ENCODE measurements at places on chromosomes 7 and 10. TPM values are rescaled to one million over a fixed set of nuclear protein-coding genes. Genes with fewer than 3 reads are reported as not detected.

The LIPA gene
- 34.3 TPM for total RNA-seq

The BLNK gene
- not detected for total RNA-seq

The CDK1 gene
- total RNA-seq: 132 TPM

The AFAP1L2 gene
- total RNA-seq: 1.8 TPM

The EGR2 gene
- total RNA-seq: 0.92 TPM

The TAC1 gene
- total RNA-seq: not detected

The ANLN gene
- 100 TPM for total RNA-seq

The CLDN3 gene
- not detected for total RNA-seq

The MYL7 gene
- total RNA-seq: not detected

All from activated CD4-positive, alpha-beta T cell treated with anti-CD3 and anti-CD28 coated beads, Interleukin-2, amount 10 ng/mL, durations not matched to agents 7 days and 5 days (primary cell).